Smooth muscle cell of trachea (primary cell): ENCODE measurements at places on chromosomes 3 and 15. TPM values are rescaled to one million over a fixed set of nuclear protein-coding genes. Genes with fewer than 3 reads are reported as not detected.

Gene ISLR
- 92.1 and 202 TPM in 2 replicates for total RNA-seq

Gene FYCO1
- total RNA-seq, result 44.7 and 47.0 TPM in 2 replicates

Gene IDH3A
- total RNA-seq, result 22.7 and 37.8 TPM in 2 replicates

Gene ADAM10
- 149 and 201 TPM in 2 replicates for total RNA-seq

Gene PLCL2
- 19.8 and 20.5 TPM in 2 replicates for total RNA-seq

Gene SLC4A7
- 269 and 368 TPM in 2 replicates for total RNA-seq

Gene PLA2G4D
- total RNA-seq, result not detected in 2 replicates

Gene ANAPC13
- 115 and 119 TPM in 2 replicates for total RNA-seq

Gene GHRL
- 0.29 TPM in 1 of 2 replicates, not detected in the other for total RNA-seq

Gene TMIE
- under 0.01 TPM in 1 of 2 replicates, not detected in the other for total RNA-seq

Gene NPAP1
- total RNA-seq, result not detected in 2 replicates

Gene DUSP7
- 6.1 and 11.9 TPM in 2 replicates for total RNA-seq

Gene PPP1R14D
- total RNA-seq, result not detected in 2 replicates

Gene CEMIP
- 111 and 613 TPM in 2 replicates for total RNA-seq

Gene ZPLD1
- total RNA-seq, result not detected in 2 replicates

Gene IL17RB
- total RNA-seq, result under 0.01 and 0.17 TPM in 2 replicates

Gene TMA7
- total RNA-seq, result 178 and 359 TPM in 2 replicates

Gene SLC12A1
- total RNA-seq, result not detected in 2 replicates

Gene OCA2
- total RNA-seq, result not detected in 2 replicates

Gene TUSC7
- under 0.01 TPM in 1 of 2 replicates, not detected in the other for total RNA-seq

Gene CTXN2
- not detected in 2 replicates for total RNA-seq

Gene GOLGA8S
- total RNA-seq, result under 0.01 and 0.15 TPM in 2 replicates

Gene CCDC39
- 0.15 and 0.17 TPM in 2 replicates for total RNA-seq
